ENCODE measurements at places on chromosomes 12 and 14.

DNA sequence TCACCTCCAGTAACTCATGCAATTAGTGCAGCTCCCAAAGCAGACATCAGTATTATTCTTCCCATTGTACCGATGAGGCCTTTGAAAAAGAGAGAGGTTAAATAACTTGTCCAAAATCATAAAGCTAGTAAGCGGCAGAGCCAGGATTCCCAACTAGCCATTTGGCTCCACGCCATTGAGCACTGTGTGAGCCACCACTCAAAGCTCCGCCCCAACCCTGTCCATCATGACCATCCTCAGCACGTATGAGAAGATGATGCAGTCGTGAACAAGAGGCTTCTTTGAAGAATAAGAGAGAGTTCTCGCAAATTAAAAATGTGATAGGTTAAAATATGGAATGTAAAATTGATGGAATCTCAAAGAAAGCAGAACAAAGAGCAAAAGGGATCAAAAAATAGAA lies 14.6 kb downstream of the CLMN start:
- DNase-seq: no peak

DNA sequence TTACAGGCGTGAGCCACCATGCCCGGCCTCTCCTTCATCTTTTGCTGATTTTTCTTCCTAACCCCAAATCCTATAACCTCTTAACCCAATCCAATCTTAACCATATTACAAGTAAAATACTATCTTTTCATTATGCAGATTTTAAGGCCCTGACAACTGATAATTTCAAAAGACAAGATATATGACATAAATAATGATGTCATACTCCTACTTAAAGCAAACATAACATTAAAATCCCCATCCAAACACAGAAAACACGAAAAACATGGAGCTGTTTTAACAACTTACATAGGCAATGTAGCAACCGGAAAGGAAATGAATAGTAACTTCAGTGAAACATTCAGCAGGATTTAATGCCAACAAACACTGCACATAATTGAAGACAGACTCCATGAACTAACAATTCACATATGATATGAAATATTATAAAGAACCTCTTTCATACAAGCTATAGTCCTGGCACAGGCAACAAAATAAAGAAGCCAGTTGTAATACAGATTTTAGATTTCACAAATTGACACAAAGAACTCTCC lies 21.5 kb downstream of the USP44 start:
- no peak for DNase-seq

DNA sequence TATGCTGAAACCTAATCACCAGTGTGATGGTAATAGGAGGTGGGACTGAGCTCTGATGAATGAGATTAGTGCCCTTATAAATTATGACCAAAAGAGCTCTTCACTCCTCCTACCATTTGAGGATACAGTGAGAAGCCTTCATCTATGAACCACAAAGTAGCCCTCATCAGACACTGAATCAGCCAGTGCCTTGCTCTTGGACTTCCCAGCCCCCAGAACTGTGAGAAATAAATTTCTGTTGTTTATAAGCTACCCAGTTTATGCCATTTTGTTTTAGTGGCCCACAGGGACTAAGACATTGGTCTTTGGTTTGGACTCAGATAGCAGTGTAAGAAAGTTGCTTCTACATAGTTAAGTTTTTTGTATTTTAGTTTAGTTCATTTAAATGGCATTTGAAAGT lies 32.9 kb downstream of the ABHD12B start:
- DNase-seq: no peak

- no peak for DNase-seq
Measured at GRCh38 chr12:72574138-72574537, 302.0 kb downstream of the TRHDE start.

DNA sequence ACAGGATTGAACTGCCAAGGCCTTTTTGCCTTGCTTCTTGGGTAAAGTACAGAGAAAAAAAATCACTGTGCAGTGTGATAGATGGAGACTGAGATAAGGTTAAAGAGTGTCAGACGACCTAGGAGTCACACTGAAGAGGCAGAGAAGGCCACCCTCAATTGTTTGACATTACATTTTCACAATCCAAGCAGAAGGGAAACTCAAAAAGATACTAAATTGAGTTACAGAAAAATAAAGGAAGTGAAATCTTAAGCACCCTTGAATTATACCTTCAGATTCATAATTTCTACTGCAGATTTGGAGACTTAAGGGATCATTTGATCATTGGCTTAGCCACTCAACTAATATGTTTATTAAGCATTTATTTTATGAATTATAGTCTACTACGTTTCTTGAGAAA lies 97.1 kb downstream of the MYF5 start:
- DNase-seq: no peak

GRCh38 chr12:3004655-3005565 lies 45.7 kb downstream of the TEAD4 start:
- DNase-seq: no peak

- peak; percentile 66 for DNase-seq
Measured at GRCh38 chr12:103626498-103626897, 39.4 kb downstream of the STAB2 start.

GRCh38 chr12:104784592-104784991 lies 173.5 kb downstream of the SLC41A2 start:
- DNase-seq: no peak

- DNase-seq: no peak
Measured at GRCh38 chr12:12466157-12466556, 96.5 kb downstream of the DUSP16 start.

- no peak for DNase-seq
Measured at GRCh38 chr12:117068492-117068891, 30.7 kb downstream of the TESC start.

DNA sequence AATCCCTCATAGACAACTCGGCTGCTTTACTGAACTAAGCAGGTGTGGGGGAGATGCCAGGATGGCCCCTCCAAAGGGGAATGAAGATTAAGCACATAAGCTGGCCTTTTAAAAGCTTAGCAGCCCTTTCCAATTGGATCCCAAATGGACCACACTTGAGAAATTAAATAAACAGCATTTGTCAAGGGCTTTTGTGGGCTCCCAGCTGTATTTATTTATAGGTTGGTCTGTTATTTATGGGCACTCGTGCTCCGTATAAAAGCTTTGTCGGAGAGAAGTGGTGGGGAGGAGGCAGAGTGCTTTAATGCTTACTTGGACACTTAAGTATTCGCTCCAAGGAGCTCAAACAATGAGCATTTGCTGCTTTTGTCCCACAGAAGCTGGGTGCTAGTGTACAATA lies 580.2 kb downstream of the MED13L start:
- DNase-seq: no peak

DNA sequence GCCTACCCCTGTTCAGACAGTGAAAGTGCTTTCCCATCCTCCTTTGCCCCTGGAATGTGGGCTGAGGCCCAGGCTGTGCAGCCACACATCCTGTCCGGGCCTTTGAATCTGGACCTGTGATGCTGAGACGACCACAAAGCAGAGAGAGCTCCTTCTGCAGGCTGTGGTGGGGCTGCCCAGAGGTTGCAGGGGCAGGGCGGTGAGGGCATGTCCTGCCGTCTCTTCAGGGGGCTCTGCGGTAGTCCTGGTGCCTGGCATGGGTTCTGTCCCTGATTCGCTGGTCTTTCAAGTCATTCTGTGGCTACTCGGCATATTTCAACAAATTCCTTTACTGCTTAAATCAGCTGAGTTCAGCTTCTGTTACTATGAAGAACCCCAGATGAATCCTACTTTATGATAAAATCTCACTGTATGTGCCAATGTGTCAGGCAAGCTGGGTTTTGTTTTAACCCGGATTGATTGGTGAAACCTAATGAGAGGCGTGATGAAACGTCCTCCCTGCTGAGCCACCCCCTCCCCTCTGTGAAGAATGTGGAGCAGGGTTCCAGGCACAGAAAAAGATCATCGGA lies 63.4 kb upstream of the DICER1 start:
- no peak for DNase-seq

GRCh38 chr12:62301080-62301798 lies 41.0 kb downstream of the USP15 start:
- no peak for DNase-seq

DNA sequence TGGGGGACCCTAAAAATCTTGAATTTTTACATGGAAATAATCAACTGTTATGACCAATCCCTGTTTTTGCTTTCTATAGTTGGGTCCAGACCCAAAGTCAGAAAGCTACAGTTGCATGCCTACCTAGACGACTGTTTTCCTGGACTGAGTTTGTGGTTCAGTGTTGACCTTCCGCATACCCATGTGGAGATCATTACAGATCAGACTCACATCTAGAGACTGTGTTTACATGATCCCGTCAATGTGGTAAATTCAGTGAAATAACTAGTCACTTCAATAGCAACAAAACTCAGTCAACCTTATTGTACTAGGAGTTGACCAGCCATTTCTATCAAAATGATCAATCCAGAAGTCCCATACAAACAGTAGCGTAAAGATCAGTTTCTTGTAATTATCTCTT lies 257.6 kb downstream of the EGLN3 start:
- DNase-seq: no peak

- DNase-seq: peak; percentile 55
Measured at GRCh38 chr14:60197629-60198303, 32.6 kb upstream of the DHRS7 start.

DNA sequence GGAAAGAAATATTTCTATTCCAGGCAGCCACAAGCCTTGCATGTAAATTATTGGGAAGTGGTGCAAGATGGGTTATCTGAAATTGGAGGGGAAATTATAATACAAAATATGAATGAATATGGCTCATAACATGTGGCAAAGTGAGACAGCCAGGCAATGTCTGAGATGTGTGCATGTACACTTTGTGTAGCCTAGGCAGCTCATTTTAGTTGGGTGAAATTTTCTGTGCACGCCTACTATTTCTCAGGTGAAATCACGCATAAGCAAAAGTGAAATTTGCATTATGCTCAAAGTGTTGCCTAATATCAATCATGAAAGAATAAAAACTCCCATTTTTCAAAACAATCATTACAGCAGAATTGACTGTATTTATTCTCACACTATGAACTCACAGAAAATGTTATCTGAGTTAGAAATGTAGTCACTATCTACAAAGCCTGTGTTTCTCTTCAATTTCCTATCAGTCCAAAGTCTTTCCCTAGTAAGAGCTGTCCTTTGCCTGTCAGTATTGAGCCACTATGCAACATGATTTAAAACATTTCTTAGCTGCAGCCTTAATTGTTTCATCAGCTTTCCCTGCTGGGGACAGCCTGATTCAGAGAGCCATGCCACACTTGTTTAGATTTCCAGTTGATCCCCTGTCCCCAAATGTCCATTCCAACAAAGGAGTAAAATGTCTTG lies 80.7 kb downstream of the EPS8 start:
- no peak for DNase-seq

DNA sequence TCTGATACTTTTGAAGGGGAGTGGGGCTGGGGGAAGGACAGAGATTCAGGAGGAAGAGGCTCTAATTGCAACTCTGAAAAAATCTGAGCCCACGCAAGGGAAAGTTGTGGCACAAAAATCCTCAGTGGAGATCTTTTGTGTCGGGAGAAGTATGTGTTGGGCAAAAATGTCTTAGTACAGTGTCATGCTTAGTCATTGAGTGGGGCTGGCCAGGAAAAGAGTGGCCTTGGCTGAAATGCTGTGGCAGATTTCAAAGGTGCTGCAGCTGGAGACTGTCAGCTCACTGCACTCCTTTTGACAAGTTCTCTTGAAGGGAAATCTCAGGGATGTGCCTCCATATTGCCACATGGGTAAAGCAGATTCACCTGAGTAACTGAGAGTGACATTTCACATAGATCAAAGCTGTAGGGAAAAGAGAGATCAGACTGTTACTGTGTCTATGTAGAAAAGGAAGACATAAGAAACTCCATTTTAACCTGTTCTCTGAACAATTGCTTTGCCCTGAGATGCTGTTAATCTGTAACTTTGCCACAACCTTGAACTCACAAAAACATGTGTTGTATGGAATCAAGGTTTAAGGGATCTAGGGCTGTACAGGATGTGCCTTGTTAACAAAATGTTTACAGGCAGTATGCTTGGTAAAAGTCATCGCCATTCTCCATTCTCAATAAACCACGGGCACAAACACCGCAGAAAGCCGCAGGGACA lies 36.0 kb upstream of the GLIPR1 start:
- peak; percentile 64 for DNase-seq

GRCh38 chr12:47131011-47131410 lies 51.3 kb upstream of the AMIGO2 start:
- no peak for DNase-seq

DNA sequence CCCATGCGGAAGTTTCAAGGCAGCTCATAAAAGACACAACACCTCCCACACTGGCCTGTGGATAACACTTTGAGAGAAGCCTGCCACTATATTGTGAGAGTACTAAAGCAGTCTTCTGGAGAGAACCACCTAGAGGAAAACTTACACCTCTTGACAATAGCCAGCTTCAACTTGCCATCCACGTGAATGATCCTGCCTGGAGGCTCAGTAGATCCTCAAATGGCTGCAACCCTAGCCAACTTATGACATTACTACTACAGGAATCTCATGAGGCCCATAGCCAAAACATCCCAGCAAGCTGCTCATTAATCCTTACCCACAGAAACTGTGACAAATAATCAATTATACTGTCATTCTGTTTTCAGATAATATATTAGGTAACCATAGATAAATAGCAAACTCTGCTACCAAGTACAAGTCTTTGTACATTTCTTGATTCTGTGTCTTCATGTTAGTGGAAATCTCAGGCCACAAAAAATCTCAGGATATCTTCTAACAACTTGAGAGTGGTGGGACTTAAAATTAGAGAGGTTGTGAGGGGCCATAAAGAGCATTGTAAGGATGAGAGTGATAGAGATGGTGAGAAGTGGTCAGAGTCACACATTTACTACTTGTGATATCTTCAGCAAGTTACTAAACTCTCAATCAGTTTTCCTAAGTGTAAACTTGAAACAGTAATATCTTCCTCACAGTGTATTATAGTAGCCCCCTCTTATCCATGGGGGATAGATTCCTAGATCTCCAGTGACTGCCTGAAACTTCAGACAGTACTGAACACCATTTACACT lies 368.0 kb downstream of the C12orf50 start:
- peak; percentile 61 for DNase-seq

- no peak for DNase-seq
Measured at GRCh38 chr12:109627633-109628032, 54.0 kb downstream of the MVK start.

DNA sequence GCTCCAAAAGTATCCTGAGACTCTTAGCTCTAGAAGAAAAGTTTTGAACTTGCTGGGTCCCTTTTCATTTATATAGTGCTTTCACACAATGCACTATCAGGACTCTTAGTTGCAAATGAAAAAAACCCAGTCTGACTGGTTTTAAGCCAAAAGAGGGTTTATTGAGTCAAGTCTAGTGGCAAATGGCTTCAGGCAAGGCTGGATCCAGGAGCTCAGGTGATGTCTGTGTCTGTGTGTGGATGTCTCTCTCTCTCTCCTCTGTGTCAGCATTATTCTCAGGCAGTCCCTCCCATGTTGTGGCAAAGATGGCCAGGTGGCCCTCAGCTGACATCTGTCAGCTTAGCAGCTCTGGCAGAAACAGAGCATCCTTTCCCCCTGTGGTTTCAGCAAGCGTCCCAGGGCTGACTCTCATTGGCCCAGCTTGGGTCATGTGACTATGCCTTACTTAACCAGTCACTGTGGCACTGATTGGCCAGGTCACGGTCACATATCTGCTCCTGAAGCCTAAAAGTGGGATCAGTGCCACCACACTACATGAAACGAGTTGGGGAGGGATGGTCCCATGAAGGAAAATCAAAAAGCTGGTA lies 6.2 kb downstream of the TMEM120B start:
- no peak for DNase-seq

- DNase-seq: peak; percentile 19
Measured at GRCh38 chr12:8609061-8609570, 3.5 kb downstream of the AICDA start.

- peak; percentile 72 for DNase-seq
Measured at GRCh38 chr12:116450406-116450910, 108.7 kb upstream of the MAP1LC3B2 start.

All from mammary epithelial cell (primary cell).